Right lung (tissue), 10 donors: ENCODE measurements at places on chromosomes 7 and 10. TPM values are rescaled to one million over a fixed set of nuclear protein-coding genes. Genes with fewer than 3 reads are reported as not detected.

- no peak for DNase-seq
Observed at GRCh38 chr7:135282561-135283254, 49.1 kb downstream of the STRA8 start.

- no peak for DNase-seq
Observed at GRCh38 chr10:131126321-131127137, 185.0 kb downstream of the TCERG1L start.

DNA sequence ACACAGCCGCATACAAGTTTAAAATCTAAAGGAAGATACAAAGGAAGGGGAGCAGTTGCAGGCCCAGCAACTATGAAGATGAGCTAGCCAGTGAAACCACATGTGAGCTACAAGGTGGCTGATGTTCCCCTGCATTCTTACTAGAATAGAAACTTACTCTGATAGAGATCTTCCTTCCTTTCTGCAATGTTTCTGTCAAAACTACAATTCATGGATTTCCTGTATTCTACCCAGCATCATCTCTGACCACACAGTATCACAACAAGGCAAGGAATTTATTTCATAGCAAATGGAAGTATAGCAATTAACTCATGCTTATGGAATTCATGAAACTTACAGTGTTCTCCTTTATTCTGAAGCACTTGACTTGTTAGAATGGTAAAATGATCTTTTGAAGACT is 68.7 kb upstream of the AASS start:
- no peak for DNase-seq

DNA sequence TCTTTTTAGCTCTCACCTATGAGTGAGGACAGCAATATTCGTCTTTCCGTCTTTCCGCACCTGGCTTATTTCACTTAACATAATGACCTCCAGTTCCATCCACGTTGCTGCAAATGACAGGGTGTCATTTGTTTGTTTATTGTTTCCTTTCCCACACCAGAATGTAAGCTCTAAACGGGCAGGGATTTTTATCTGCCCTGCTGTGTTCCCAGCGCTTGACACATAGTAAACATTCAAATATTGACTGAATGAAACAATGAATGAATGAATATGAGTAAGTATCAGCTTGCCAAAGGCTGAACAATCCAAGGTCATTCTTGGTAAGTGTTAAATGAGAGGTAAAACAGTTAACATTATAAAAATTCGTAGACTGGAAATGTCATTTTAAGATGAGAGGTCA is 12.8 kb downstream of the SH3PXD2A start:
- no peak for DNase-seq

Gene ZNF117
- 35.5 TPM for polyA plus RNA-seq
